Tibial nerve (tissue), 4 donors: ENCODE measurements at places on chromosomes 12 and 14. TPM values are rescaled to one million over a fixed set of nuclear protein-coding genes. Genes with fewer than 3 reads are reported as not detected.

The EPYC gene
- total RNA-seq, result not detected

DNA sequence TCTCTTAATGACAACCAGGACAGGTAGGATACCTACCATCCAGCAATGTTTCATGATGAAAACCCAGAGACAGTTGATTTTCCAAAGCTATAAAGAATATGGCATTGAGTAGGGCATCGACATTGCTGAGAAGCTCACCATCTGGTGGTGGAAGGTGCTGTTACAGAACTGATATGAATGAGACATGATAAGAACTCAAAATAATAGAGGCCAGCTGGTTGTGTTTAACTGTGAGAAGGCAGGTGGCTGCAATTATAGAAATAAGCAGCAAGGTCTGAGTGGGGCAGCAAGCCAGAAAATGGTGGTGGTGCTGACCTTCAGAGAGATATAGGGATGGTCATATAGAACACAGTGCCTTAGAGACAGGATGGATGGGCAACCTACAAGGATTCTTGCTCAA, 449.7 kb downstream of the BTG1 start:
- no peak for DNase-seq

DNA sequence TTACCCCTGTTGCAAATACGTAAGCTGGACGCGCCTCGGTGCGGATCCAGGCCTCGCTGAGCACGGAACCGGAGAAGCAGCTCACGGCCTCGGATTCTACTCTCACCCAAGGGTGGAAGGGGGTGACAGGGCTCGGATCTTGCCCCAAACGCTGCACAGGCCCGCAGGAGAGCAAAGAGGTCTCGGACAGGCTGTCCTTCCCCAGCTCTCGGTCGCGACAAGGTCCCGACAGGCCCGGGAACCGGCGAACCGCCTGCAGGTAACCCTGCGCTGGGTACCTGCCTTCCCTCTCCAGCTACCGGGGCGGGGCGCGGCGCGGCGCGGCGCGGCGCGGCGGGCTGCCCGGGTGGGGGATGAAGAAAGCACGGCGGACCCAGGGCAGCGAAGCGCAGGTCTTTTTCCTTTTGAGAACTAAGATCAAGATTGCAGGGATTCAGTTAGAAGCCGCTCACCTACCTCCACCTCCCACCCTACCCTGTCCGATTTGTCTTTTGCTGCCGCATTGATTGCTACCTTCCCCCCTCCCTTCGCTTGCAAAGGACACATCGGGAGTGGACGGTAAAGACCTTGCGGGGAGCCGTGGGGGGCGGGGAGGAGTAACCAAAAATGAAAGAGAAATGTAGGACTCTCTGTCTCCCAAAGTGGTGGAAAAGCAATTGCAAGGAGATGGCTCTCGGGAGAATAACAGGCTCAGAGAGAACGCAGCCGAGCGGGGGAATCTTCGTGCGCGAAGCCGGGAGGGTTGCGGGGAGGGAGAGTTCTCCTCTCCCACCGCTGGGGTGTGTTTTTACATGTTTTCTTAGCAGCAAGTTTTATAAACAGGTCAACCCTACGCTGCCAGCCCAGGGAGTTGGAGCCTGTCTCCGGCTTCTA, 8.4 kb upstream of the TBX3 start:
- no peak for DNase-seq

- DNase-seq, result no peak
Measured at GRCh38 chr14:58739674-58740073, 101.9 kb downstream of the DACT1 start.

DNA sequence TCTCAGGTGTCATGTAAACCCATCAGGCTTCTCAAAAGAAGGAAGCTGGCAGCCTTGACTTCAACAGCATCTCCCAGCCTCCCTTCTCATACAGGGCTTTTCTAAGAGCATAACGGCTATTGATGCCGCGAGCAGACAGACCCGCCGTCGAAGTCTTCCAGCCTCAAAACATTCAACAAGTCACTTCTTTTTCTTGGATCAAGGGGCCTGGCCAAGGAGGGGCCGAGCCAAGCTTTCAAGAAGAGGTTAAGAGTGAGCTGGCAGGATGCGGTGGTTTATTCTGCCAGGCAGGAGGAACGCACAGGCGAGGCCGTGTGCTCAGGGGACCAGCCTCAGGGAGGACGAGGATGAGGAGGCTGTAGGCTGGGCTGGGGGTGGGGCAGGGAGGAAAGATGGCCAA, 102.9 kb upstream of the RFLNA start:
- DNase-seq, result no peak

GRCh38 chr12:27782481-27782880, 2.4 kb upstream of the MANSC4 start:
- DNase-seq, result no peak

The LRRC74A gene
- total RNA-seq, result not detected

The PTPRR gene
- not detected for total RNA-seq

GRCh38 chr12:24818351-24818750, 130.6 kb downstream of the BCAT1 start:
- no peak for DNase-seq

DNA sequence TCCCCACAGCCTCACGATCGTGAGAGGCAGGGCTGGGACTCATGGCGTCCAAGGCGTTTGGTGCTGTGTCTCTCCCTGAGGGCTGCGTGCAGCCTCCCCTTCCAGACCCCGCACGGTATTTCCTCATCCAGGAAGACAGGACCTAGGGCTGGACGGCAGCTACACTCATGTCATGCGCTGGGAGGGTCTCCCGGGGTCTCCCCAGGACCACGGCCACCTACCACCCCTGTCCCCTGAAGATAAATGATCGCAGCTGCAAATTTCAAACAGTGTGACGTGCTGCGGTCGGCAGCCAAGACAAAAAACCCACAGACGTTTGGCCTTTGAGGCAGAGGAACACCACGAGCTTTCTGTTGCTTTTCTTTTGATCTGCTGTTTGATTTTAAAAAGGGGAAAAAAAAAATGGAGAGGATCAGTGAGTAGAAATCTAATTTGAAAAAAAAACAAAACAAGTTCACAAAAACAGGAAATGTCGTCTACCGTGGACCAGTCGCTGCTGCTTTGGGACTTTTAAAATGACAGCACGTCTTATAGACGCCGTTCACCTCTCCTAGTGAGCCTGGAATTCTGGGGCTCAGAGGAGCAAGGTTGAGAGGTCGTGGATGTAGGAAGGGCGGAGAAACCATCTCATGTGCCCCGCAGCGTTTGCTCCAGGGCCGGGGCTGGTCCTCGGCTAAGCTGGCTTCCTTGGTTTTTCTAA, 237.6 kb downstream of the SLC41A2 start:
- DNase-seq, result no peak

The PA2G4 gene
- 99.6 TPM for total RNA-seq

DNA sequence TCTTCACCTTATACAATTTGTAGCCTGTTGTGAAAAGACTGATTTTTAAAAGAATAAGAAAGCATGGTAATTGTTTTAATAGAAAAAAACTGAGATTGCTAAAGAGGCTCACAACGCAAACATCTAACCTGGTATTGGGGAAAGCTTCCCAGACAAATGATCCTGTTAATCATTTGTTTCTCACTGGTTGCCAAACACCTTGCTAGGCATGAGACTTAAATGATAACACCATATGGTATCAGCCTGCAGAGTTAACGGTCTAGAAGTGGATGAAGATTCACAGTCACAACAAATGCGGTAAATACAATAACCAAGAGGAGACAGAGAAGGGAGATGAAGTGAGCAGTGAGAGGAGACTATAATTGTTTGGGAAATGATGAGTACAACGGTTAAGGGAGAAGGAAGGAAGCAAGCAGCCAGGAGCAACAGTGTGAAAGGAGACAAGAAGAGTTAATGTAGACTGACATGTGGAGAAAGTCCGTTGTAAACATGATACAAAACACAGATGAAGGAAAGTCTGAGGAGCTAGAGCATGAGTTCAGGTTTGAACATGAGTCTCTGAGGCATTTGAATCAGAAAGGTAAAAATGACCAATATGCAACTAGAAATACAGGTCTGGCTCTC, 19.8 kb downstream of the GXYLT1 start:
- no peak for DNase-seq

The CCNB1IP1 gene
- total RNA-seq, result 46.5 TPM

DNA sequence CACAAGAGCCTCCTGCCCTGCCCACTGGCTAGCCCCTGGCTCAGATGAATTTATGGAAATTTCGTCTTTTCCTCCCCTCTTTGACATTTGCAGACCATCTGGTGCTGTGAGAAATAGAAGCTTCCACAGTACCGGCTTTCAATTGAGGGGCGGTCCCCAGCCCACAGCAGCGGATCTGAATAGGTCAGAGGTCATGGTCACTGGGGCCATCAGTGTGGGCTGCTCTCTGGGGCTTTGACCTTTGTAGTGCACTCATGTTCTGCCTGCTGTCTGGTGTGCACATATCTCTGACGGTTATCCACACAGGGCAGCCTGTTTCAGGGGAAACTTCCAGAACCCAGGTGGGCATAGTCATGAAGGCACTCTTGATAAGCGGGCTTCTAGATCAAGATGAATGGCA, 2.5 kb upstream of the RFLNA start:
- DNase-seq, result no peak

DNA sequence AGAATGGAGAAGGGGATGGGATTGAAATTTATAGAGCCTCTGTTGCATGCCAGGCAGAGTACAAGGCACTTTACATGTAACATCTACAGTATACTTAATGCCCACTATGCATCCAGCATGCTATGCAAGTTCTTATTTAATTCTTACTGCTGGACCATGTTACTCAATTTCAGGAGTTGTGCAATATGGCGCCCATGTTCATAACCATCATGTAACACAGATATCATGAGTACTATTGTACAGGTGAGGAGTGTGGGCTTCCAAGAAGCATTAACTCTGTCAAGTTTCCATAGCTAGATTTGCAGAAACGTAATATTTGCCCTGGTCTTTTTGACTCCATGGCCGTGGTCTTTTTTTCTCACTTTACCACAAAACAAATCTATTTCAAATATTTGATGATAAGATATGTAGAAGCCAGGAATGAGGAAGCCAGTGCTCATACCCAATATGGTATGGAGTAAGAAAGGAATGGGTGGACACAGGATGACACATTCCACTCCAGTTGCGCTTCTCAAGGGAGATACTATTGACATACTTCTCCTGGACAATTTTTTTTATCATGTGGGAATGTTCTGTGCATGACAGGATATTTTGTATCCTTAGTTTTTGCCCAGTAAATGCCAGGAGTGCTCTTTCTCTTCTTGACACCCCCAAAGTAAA, 191.8 kb downstream of the C12orf75 start:
- DNase-seq, result no peak

GRCh38 chr14:90985601-90986242, 74.7 kb downstream of the RPS6KA5 start:
- DNase-seq, result no peak

The BMP4 gene
- 12.4 TPM for total RNA-seq

The KRT83 gene
- not detected for total RNA-seq

The PPP4R4 gene
- 9.0 TPM for total RNA-seq

The ARL1 gene
- total RNA-seq, result 41.1 TPM

DNA sequence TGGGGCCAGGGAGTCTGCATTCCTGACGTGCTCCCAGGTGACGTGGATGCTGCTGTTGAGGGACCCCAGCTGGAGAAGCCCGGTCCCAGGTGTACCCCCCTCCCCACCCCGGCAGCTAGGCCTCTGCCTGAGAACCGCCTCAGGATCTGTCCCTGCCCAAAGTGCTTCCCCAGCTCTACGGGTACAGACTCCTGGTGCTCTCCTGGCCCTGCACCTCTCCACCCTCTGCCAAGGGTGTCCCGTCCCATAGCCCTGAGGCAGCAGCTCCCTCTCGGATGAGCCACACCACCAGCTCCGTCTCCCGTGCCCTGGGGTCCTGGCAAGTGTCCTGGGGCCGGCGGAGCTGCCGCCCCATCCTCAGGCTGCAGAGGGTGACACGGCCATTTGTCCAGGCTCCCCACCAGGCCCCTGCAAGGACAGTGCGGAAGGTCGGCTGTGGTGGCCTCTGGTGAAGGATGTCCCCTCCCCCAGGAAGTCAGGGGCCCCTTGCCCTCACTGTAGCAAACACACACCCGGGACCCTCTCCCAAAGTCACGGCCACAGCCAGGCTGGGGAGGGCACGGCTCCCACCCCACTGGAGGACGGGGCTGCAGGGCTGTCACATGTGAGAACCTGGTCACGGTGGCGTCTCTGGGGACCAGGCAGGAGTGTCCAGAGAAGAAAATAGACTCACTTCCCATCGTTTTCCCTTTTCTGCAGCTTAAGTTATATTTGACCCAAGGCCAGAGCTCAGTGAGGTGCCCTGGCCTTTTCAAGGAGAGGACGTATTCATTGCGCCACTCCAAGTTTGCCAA, 74.4 kb upstream of the FBRSL1 start:
- no peak for DNase-seq

DNA sequence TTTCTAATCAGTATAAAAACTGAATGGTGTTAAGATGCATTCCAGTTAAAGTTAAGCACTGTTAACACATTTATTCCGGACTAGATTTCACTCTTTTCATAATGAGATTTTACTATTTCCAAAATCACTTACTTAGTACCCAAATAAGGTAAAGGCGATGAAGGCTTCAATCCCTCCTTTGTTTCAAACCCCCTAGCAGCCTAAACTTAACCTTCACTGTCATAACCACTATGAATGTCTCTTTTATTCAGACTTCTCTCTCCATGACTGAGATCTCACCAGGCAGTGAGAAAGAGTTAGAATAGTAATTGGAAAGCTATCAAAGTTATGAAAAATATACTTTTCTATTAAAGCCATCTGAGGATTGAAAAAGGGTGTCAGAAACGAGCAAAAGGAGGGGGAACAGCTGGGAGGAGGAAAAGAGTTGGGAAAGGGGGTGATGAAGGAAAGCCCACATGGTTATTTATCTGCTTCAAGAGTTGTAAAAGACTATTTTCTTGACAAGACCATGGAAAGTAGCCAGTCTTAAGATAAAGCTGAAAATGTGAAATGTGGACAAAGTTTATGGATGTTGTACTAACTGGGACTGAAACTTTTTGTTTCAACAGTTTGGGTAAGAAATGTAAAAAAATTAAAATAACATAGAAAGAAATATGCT, 11.7 kb downstream of the EPS8 start:
- no peak for DNase-seq

The ATXN7L3B gene
- total RNA-seq, result 15.3 TPM

GRCh38 chr14:34966413-34966812, 16.4 kb upstream of the SRP54 start:
- no peak for DNase-seq

The OR4K14 gene
- not detected for total RNA-seq

GRCh38 chr12:85642288-85642687, 193.9 kb downstream of the RASSF9 start:
- no peak for DNase-seq

DNA sequence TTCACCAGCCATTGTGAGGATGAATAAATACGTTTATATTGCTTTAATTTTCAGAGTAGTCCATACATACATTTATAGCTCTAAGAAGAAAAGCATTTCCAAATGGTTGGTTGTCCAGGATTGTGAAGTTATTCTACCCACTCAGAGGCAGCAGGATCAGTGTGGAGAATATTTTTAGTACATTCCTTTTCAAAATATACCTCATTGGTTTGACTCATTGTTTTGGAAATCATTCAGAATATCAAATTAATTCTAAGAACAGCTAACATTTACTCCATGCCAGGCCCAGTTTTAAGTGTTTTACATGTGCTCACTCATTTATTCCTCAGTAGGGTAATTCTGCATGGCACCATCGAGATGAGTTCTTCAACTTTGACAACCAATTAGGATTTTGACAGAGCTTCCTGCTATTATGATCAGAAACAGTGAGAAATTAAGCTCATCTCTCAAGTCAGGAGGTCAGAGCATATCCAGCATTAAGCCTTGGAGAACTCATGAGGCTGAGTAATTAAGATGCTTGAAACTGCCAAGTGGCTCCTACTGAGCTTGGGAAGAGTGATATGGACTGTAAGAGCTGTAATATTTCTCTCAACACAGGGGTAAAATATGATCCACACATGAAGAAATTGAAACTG, 153.3 kb upstream of the CLEC14A start:
- DNase-seq, result no peak

- DNase-seq, result no peak
Measured at GRCh38 chr14:76653875-76654572, 107.2 kb upstream of the VASH1 start.
